ENCODE measurements at places on chromosomes 16 and 17.

DNA sequence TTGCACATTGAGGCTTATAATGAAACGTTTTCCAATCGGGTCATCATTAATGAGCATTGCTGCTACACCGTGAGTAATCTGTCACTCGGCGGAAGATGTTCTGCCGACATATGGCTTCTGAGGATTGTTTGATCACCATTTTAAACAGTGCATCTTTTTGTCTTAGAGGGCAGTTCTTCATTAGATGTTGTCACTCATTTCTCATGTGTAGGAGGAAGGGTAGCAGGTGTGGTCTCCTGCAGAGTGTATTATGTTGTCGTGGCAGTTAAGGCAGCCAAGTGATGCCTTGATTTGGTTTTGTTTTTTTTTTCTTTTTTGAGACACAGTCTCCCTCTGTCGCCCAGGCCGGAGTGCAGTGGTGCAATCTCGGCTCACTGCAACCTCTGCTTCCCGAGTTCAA lies 50.5 kb downstream of the SEC14L1 start:
- DNase-seq = no peak

GRCh38 chr17:5585287-5585794 lies 1.0 kb upstream of the NLRP1 start:
- no peak for DNase-seq

GRCh38 chr17:78736526-78737079 lies 45.5 kb downstream of the CYTH1 start:
- peak; percentile 74 for DNase-seq

- no peak for DNase-seq
Observed at GRCh38 chr16:31913668-31914067, 40.1 kb downstream of the ZNF267 start.

DNA sequence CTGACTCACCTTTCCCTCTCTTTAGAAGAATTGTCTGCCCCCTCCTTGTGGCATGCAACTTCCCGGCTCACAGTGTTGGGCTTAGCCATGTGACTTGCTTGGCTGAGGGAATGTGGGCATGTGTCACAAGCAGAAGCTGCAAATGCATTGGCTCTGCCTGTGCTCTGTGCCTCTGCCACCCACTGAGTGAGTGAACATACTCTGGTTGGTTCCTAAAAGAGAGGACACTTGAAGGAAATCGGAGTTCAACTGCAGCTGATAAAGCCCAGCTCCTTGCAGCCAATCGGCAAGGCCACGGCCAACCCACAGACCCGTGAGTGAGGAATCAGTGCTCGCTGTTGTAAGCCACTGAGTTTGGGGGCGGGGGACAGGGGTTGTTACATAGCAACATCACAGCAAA lies 10.9 kb upstream of the GINS2 start:
- no peak for DNase-seq

GRCh38 chr16:1343428-1344242 lies 8.0 kb downstream of the TSR3 start:
- no peak for DNase-seq

DNA sequence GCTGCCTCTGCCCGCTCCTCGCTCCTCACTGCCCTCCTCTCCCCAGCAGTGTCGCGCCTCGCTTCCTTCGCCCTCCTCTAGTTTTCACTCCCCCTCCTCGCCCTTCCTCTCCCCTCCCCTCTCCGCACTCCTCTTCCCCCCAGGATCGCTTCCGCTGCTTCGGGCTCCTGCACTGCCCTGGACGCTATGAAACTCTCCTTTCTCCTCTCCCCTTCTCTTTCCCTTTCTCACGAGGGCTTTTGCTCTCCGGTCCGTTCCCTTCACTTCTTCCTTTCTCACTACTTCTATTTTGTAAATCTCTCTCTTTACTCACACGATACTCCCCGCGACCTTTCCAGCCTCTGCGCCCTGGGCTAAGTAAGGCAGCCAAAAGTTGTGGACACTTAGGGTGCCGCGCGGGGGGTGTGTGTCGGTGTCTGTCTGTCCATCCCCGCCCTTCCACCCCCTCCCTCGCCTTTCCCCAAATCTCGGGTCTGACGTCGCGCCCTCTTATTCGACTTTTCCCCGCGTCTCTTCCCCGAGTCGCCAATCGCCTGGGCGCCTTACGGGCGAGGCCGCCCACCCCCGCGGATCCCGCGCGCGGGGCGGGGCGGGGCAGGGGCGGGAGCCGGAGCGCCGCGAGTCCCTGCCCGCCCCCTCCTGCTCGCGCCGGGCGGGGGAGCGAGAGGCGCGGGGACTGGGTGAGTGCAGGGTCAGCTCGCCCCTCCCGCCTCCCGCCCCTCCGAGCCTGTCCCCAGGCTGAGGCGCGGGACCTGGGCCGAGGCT lies at the start of gene IRX3:
IRX3 (minus strand) TSS at position 422 of the 765 bp plus-strand sequence. CDS start 737 bp downstream, outside the sequence.
- DNase-seq = peak; percentile 37

GRCh38 chr17:62219221-62219899 lies 154.3 kb upstream of the MED13 start:
- no peak for DNase-seq

GRCh38 chr17:71824671-71825070 lies 296.1 kb upstream of the SOX9 start:
- DNase-seq = no peak

DNA sequence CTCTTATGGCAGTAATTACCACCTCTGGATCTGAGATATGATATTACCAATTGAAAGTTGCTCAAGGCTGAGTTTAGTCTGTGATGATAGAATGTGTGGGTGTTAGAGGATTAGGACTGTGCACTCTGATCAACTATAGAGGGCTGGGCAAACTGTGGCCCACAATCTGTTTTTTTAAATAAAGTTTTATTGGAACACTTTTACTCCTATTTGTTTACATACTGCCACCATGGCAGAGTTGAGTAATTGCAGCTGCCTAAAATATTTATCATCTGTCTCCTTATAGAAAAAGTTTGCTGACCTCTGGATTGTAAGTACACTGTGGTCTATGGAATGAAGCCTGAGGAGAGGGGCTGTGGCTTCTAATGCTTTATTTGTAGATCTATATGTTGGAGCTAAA lies 71.5 kb upstream of the N4BP1 start:
- DNase-seq = no peak

GRCh38 chr17:55582897-55583296 lies 71.6 kb upstream of the SMIM36 start:
- DNase-seq = no peak

DNA sequence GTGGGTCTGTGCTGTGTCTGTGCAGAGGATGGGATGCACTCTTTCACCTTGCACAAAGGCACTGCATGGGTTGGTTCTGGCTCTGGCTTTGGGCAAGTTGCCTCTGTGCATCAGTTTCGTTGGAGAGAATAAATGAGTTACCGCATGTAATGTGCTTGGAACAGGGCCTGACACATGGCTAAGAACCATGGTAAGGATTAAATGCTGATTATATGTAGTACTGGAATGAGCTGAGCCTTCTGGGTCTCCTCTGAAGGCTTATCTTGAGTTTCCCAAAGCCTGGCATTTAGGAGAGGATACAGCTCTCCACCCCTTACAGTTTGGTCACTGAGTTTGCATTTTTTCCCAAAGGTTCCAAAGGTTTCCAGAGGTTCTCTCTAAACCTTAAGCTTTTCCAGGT lies 69.1 kb downstream of the KSR1 start:
- no peak for DNase-seq

DNA sequence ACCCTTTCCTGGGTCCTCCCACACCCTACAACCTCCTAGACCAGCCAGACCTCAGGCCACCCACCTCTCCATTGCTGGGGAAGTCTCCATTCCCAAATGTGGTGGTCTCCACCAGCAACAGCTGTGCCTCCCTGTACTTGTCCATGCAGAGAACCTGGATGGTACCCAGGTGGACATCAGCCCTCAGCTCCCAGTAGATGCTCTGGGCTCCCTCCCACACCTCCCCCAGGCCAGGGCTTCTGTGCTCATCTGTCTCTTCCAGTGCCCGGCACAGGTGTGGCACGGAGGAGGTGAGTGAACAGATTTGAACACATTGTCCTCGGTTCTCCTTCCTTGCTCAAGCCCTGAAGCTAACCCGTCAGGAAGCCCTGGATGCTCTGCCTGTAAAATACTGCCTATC lies 34.6 kb downstream of the LGALS9 start:
- no peak for DNase-seq

- peak; percentile 81 for DNase-seq
Observed at GRCh38 chr17:57783338-57783742, 38.2 kb upstream of the CCDC182 start.

DNA sequence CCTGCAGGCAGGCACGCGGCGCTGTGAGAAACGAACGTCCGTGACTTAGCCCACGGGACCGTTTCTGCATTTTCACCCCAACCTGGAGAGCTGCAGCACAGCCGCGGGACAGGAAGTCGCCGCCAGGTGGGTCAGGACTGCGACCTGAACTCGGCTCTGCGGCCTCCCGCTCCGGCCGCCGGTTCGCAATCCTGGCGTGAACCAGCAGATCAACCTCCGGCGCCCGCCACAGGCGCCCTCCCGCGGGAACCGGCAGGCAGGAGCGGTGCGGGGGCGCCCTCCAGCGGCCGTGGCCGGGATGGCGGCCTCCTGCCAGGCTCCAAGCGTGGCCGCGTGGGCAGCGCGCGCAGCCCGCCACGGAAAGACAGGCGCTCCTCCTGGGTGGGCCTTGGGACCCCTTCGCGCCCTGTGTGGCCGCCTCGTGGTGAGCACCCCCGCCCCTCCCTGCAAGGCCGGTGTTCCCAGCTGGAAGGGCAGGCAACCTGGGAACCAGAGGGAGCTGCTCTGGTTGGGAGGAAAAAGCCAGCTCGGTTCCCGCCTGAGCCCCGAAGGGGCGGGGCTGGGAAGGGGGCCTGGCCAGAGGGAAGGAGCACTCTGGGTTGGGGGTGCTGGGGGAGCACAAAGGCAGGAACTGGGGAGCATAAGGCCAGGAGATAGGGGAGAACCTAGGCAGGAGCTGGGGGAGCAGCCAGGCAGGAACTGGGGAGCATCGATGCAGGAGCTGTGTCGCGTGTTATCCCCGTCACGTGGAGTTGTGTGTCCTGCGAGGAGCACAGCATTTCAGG lies 28.2 kb downstream of the ACTG1 start:
- peak; percentile 89 for DNase-seq

DNA sequence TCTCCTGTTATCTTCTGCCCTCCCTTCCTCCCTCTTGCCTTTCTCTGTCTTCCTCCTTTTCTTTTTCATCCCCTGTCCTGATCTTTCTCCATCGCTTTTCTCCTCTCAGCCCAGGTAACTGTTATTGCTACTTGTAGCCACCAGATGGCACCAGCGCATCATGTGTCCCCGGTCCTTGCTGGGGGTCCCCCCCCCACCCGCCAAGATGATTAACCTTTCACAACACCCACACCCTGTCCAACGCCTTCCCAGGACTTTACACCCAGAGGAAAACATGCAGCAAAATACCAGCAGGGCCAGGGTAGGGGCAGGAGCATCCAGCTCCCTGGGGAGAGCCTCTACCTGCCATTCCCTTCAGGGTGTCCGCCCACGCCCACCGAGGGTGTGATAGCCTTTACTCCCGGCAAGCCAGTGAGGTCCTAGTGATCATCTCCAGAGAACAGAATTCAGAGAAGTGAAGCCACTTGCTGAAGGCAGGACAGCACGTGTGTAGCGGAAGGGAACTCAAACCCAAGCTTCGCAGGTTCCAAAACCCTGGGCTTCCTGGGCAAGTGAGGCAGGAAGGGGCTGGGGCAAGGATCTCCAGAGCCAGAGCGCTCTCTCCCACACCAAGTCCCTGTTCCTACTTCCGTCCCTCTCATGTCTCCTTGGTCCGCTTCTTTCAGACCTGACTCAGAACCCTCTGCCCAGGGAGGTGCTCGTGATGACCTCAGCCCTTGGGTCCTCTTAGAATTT lies 13.4 kb upstream of the TAC4 start:
- peak; percentile 43 for DNase-seq

DNA sequence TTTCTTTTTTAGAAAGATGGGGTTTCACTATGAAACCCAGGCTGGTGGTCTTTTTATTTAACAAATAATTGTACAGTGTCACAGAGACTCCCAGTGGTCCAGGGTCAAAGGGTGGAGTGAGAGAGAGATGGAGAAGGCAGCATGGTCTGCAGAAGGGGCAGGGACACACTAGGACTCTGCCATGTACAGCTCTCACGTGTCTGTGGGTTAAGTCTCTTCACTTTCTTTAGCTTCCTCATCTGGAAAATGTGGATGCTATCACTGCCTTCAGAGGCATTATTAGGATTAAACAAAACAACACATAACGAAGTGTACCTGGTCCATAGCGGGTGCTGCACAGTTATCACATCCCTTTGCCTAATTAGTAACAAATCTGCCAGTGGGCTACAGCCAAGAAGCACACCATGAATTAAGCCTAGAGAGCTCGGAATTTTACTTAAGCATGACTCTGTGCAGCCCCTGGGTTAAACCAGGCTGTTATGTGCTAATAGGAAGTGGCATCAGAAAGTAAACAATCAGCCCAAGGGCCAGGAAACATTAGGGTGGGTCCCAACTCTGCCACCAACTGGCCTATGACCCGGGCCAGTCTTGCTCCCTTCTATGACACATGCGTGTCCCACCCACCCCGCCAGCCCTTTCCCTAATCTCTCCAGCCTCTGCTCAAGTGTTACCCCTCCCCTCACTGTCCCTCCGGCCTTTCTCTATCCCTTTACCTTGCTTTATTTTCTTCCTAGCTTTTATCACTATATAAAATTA lies 13.9 kb downstream of the TOP3A start:
- DNase-seq = no peak

GRCh38 chr16:14236401-14236800 lies 165.3 kb downstream of the MRTFB start:
- no peak for DNase-seq

DNA sequence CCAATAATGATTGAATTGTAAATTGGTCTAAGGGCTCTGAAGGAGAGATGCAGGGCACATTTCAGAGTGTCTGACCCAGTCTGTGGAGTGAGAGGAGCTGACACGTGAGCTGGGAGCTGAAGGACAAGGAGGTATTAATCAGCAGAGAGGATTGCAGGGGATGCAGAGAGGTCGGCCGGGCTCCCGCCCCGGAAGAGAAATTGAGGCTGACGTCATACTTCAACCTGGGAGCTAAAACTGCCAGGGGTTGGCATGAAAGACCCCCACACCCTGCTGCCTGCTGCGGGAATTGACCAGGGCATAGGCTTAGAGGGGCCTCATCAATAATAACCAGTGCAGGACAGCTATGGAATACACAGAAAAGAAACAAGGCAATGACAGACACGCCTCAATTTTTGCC lies 53.6 kb upstream of the CLEC19A start:
- DNase-seq = no peak

DNA sequence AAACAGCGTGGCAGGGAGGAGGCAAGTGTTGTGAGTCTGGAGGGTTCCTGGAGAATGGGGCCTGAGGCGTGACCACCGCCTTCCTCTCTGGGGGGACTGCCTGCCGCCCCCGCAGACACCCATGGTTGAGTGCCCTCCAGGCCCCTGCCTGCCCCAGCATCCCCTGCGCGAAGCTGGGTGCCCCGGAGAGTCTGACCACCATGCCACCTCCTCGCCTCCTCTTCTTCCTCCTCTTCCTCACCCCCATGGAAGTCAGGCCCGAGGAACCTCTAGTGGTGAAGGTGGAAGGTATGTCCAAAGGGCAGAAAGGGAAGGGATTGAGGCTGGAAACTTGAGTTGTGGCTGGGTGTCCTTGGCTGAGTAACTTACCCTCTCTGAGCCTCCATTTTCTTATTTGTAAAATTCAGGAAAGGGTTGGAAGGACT lies at the start of gene CD19:
CD19 (plus strand) TSS at position 171 of the 425 bp plus-strand sequence; CDS start at position 201, 30 bp downstream.
- no peak for DNase-seq

- no peak for DNase-seq
Observed at GRCh38 chr16:89067677-89068443, 25.8 kb upstream of the ACSF3 start.

Measured in activated CD4-positive, alpha-beta memory T cell treated with anti-CD3 and anti-CD28 coated beads, Interleukin-2, amount 10 ng/mL, durations not matched to agents 7 days and 5 days (primary cell).